Muscle of leg (tissue), 16 donors: ENCODE measurements at places on chromosomes 1 and 21. TPM values are rescaled to one million over a fixed set of nuclear protein-coding genes. Genes with fewer than 3 reads are reported as not detected.
A peak's percentile ranks its signal among the peaks of the same experiment; 100 is the strongest.

S100A2 gene
- total RNA-seq, result 3.4 TPM

MFAP2 gene
- total RNA-seq, result 89.3 TPM

- H3K4me3 ChIP-seq, result no peak overlapping the region
- no peak for DNase-seq
Observed at GRCh38 chr1:182972829-182973228, 19.9 kb upstream of the SHCBP1L start.

DNA sequence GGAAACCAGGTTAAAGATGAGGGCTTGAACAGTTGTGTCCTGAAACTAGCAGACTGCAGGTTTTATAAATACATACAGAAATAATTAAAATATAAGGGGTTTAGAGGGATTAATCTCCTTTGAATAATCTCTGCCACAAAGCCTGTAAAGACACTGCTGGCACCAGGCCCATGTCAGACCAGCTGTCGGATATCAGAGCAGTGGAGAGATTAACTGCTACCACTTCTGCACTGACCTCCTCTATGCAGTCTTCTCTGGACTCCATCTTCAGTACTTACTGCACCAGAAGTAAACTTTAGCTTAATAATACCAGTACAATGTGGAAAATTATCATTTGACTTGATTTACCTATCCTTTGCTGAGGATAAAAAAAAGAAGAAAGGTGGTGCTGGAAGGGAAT, 128.6 kb downstream of the LHX4 start:
- H3K27ac ChIP-seq, result no peak overlapping the region
- peak; percentile 75 for DNase-seq
- H3K4me3 ChIP-seq, result no peak overlapping the region
- H3K4me1 ChIP-seq, result no peaks in the 10 kb centered on the region

DNA sequence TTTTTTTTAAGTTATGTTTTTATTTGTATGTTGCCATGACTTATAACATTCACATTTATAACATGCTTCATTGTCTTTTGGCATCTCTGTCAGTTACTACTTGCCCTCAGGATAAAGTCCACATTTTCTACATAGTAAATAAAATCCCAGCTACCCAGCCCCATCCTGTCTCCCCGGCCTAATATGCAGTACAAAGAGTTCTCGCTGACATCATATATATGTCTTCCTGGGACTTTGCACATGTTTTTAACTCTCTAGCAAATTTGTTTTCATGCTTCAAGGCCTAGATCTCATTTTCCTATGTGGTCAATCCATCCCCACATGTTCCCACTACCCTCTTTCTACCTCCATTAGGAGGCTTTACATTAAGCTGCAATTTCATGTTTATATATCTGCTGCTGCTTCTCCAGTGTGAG, 33.0 kb upstream of the IVNS1ABP start:
- peaks cover 9% of the 10 kb centered on the region for H3K4me1 ChIP-seq
- DNase-seq, result peak; percentile 33
- H3K27me3 ChIP-seq, result no peaks in the 10 kb centered on the region

DNA sequence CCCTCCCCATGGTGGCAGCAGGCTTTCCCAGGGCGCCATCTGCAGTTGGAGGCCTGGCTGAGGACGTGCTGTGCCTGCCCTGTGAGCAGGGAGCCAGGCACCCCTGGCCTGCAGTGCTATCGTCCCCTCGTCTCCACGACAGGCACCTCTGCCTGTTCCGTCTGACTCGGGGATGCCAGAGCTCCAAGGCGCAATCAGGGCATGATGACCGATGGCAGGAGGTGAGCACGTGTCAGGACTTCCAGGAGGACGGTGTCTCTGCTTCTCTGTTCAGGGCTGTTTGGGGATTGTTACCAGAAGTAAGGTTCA, 125.2 kb downstream of the PCBP3 start:
- peaks cover 22% of the 10 kb centered on the region for H3K4me1 ChIP-seq
- H3K27me3 ChIP-seq, result no peaks in the 10 kb centered on the region
- no peak overlapping the region for H3K27ac ChIP-seq
- no peak overlapping the region for H3K4me3 ChIP-seq
- no peak for DNase-seq

DNA sequence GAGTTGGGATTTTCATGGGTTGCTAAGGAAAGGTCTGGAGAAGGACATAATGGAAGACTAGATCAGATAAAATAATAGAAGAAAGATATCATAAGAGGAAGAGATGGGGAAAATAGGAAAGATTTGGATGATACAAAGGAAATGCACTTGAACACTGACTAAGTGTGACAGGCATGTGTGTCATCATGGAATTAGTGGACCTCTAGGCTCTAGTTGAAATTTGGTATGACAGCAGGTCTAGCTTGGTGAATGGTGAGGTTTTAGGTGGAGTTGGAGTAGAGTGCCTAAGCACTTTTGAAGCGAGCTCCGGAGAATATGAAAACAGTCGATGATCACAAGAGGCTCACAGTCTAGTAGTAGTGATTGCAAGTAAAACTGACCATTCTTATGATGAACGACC, 73.0 kb upstream of the PTGS2 start:
- no peak overlapping the region for H3K4me3 ChIP-seq
- no peaks in the 10 kb centered on the region for H3K4me1 ChIP-seq
- no peaks in the 10 kb centered on the region for H3K27me3 ChIP-seq
- no peak overlapping the region for H3K27ac ChIP-seq

- H3K36me3 ChIP-seq, result no peaks in the 10 kb centered on the region
- peaks cover 13% of the 10 kb centered on the region for H3K4me1 ChIP-seq
- no peak for DNase-seq
- H3K27ac ChIP-seq, result no peak overlapping the region
- H3K27me3 ChIP-seq, result no peaks in the 10 kb centered on the region
Observed at GRCh38 chr1:55441489-55441888, 226.3 kb upstream of the USP24 start.

DNA sequence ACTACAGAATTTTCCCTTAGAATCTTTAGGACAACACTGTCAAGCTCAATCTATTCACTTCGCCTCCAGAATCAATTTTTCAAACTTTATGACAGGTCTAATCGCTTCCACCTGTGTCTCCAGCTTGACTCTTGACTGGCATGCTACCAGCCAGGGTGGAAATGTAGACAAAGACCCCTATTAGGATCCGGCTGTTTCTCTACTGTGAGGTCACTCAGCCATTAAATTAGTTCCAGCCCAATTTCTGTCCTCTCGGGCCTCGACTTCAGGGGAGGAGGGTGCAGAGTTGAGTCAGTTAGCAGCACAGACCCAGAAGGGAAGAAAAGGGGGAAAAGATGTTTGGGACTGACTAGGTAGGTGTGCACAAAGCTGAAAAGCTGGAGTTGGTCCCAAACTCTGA, 78.5 kb downstream of the HLCS start:
- no peaks in the 10 kb centered on the region for H3K27me3 ChIP-seq
- peaks cover 7% of the 10 kb centered on the region for H3K36me3 ChIP-seq
- no peaks in the 10 kb centered on the region for H3K4me1 ChIP-seq
- no peak overlapping the region for H3K27ac ChIP-seq
- H3K4me3 ChIP-seq, result no peak overlapping the region
- DNase-seq, result no peak

- H3K4me1 ChIP-seq, result no peaks in the 10 kb centered on the region
- no peaks in the 10 kb centered on the region for H3K27me3 ChIP-seq
Observed at GRCh38 chr1:198633675-198634121, 5.1 kb upstream of the PTPRC start.

DNA sequence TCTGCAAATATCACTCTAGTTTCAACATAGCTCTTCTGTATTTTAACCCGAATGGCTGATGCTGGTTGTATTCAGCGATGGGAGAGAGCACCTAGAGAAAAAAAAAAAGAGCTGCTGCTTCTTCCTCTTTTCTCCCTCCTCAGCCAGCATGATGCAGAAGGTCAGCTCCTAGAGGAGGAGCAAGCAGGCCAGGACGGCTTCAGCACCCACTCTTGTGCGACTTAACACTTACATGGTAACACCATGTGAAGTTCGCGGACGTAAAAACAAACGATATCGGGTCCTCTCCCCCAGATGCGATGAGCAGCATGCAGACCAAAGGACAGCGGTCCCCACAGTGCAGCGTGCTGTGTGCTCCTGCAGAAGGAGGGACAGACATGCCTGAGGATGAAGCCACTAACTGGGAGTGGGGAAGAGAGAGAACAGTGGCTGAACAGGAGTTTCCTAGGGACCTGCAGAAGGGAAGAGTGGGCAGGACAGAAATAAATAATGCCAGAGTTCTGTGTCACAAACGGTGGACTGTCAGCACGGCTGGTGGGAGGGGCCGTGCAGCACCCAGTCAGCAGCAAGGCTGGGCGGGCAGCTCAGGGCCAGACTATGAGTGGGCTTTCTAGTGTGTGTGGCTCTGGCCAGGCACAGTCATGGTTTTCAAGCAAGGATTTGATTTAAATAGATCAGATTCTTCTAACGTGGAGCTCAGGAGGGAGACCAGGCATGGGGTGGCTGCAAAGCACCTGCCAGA, 11.4 kb upstream of the B3GALT5 start:
- H3K4me1 ChIP-seq, result no peaks in the 10 kb centered on the region
- no peaks in the 10 kb centered on the region for H3K27me3 ChIP-seq
- no peak for DNase-seq
- no peak overlapping the region for H3K4me3 ChIP-seq
- no peaks in the 10 kb centered on the region for H3K36me3 ChIP-seq

DNA sequence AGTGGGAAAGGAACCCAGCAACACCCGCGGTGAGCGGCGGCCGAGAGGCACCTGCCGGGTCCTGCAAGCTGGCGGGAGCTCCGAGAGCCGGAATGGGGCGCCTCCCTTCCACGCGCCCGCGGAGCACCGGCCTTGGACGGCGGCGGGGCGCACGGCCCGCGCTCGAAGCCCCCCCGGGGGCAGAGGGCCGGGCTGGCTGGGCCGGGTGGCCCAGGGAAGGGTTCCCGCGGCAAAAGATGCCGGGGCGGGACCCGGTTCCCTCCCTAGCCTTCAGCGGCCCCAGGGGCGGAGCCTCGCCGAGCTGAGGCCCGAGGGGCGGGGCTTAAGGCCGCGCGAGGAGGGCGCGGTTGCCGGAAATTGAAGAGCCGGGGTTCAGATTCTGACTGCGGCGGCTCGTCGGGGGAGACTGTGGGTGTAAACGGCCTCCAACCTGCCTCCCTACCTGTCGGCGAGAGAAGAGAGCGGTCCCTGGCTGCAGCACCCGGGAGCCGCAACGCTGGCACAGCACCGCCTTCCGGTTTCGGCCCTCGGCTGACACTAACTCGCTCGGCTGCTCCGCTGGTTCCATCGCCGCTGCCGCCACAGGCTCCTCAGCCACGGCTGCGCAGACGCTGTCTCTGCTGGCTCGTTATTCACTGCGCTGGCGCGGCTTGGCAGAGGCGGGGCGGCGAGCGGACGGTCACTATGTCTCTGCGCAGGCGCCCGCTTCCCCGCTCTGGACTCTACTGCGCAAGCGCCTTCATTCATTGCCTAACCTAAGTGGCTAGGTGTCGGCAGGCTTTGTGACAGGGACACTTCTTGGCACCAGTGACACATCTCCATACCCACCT, at the start of gene RABIF:
Gene RABIF (minus strand): TSS at position 619 of the 830 bp plus-strand sequence. CDS start 51 bp downstream, at position 568.
- no peaks in the 10 kb centered on the region for H3K27me3 ChIP-seq
- H3K36me3 ChIP-seq, result peaks cover 21% of the 10 kb centered on the region
- peak; percentile 98 for DNase-seq
- H3K27ac ChIP-seq, result peak within 1 kb of the TSS; percentile 99
- peaks cover 3% of the 10 kb centered on the region for H3K4me1 ChIP-seq

DNA sequence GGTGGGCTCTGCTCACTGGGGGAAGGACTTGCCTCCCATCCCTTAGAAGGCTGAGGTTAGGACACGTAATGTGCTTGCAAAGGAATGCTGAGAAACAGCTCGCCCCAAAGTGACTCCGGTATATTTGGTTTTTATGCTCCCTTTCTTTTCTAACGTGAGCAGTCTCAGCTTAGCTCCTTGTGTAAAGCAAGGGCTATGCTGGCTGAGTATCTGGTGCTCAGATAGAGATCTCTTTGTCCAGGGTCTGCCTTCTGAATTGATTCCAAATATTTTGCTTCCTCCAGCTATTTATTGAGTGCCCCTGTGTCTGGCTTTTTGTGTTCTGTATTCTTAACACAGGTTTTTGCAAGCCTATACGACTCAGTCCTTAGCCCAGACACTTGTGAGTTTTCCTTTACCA, 94.5 kb upstream of the ARTN start:
- DNase-seq, result no peak
- no peak overlapping the region for H3K4me3 ChIP-seq
- peaks cover 31% of the 10 kb centered on the region for H3K4me1 ChIP-seq
